ENCODE measurements at places on chromosomes 2 and 18. TPM values are rescaled to one million over a fixed set of nuclear protein-coding genes. Genes with fewer than 3 reads are reported as not detected.

DSG1 gene
- not detected for total RNA-seq

TACR1 gene
- total RNA-seq = 0.18 TPM

LYG1 gene
- total RNA-seq = 1.9 TPM

UGT1A5 gene
- not detected for total RNA-seq

DES gene
- total RNA-seq = 2,854 TPM

CNGA3 gene
- 0.40 TPM for total RNA-seq

SEMA4C gene
- 26.3 TPM for total RNA-seq

CPO gene
- 0.13 TPM for total RNA-seq

FAP gene
- 89.1 TPM for total RNA-seq

RIF1 gene
- total RNA-seq = 38.6 TPM

USP14 gene
- 26.0 TPM for total RNA-seq

DNA sequence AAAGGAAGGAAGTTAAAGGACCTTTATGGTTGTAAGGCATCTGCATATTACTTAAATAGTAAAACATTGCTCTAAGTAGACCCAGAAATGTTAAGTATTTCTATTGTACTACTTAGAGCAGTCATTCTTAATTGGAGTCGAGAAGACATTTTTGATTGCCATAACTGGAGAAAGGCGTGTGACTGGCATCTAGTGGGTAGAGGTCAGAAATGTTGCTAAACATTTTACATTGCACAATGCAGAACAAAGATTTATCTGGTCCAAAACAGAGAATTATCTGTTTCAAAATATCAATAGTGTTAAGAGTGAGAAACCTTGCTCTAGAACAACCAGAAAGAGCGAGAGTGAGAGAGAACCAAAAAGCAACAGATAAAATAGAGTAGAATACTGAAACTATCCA is 23.3 kb upstream of the ROCK1 start:
- DNase-seq = peak; percentile 8

GRCh38 chr2:237616734-237617586 is 10.4 kb upstream of the LRRFIP1 start:
- peak; percentile 93 for DNase-seq

DNA sequence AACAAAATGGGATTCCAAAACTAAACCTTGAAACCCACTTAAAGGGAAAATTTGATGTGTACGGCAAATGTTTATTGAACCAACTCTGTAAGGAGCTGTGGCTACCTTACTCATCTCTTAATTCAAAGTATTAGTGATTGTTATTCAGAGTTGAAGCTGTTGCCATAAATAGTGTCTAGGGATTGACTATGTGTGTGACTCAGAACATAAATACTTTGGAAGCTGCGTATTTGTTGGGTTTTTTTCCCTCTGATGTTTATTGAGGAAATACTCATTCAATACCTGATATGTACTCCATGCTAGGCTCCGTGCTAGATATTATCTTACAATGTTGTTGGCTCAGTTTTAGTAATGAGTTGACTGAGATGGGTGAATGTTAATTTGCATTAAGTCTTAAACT is 90.4 kb downstream of the PTRHD1 start:
- peak; percentile 54 for DNase-seq

- peak; percentile 31 for DNase-seq
Observed at GRCh38 chr2:238774071-238774470, 73.8 kb upstream of the TWIST2 start.

- no peak for DNase-seq
Observed at GRCh38 chr2:196900843-196901242, 25.7 kb downstream of the PGAP1 start.

DNA sequence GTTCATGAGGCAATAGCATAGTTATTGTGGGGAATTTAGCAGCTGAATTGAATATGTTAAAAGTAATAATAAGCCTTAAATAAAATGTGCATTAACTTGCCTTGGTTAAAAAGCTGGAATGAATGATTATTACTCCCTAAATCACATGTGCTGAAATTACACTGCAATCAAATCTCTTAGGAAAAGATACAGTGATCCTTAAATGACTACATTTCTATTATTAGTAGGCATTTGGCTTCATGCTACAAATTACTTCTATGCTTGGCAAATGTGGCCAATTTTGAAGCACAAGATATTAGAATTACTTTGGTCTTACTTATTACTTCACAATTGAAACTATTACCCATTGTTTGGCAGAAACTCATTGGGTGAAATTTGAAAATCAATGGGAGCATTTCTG is 5.4 kb downstream of the RND3 start:
- peak; percentile 42 for DNase-seq

GRCh38 chr2:53941749-53942148 is 29.0 kb downstream of the PSME4 start:
- DNase-seq = no peak

- DNase-seq = no peak
Observed at GRCh38 chr2:13252615-13253014, 535.9 kb downstream of the TRIB2 start.

GRCh38 chr2:68577183-68577582 is 66.2 kb upstream of the PROKR1 start:
- peak; percentile 16 for DNase-seq

- DNase-seq = no peak
Observed at GRCh38 chr2:239884051-239884405, 141.1 kb downstream of the NDUFA10 start.

GRCh38 chr18:76401498-76401897 is 93.5 kb downstream of the ZNF516 start:
- no peak for DNase-seq

- peak; percentile 64 for DNase-seq
Observed at GRCh38 chr2:145764631-145765030, 1244.7 kb upstream of the ZEB2 start.

- DNase-seq = peak; percentile 48
Observed at GRCh38 chr2:110858135-110858725, 125.9 kb downstream of the ACOXL start.

GRCh38 chr18:69032009-69032408 is 234.1 kb downstream of the CCDC102B start:
- peak; percentile 40 for DNase-seq

DNA sequence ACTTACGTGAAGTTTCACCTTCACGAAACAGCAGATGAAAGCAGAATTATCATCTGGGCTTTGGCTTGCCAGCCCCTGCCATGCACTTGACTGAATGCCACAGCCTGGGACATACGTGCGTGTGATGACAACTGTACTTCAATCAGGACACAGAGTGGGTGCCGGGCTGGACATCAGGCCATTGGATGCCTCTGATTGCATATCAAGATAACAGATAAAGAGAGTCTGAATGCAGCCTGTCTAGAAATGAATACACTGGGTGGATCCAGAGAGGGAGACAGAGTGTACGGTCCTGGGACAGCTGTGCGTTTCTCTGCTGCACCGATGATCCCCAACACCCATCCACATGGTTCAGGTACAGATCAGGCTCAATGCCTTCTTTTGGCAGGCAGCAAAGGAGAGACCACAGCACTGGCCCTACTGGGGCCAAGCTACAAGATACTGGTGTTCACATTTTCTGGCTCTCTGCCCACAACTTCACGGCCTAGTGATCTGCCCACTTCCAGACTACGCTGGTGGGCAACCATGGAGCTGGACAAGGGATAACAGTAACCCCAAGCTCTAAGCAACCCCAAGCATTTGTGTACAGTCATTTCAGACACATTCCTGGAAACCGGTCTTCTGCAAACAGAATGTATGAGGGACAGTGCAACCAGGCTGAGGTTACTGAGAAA is 35.6 kb downstream of the FBLN7 start:
- DNase-seq = no peak

DNA sequence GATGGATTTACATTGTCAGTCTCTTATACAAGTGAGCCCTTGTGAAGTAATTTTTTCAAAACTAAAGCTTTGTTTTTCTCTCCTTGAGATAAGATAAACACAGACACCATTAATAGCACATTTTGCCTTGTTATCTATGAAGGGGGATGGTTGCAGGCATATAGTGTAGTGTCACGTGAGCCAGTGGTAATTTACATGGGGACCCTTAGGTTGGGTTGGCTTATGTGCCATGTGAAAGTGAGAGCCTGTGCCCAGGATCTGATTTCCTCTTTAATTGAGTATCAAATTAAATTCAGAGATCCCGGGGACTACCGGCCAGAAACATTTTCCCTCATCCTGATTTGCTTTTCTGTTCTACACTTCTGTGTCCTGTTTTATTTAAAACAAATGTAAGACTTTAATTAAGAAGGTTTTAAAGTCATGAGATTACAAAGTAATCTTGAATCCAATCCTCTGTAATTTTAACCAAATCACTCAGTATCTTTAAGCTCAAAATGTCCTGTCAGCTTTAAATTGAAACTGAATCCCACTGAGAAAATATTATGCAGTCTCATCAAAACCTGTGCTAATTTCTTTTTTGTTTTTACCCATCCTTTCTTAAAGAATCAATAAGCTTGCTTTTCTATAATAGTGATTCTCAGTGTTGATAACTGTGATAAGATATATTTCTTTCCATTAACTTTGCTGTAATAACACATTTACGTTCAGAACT is 63.8 kb downstream of the PTPRM start:
- no peak for DNase-seq

DNA sequence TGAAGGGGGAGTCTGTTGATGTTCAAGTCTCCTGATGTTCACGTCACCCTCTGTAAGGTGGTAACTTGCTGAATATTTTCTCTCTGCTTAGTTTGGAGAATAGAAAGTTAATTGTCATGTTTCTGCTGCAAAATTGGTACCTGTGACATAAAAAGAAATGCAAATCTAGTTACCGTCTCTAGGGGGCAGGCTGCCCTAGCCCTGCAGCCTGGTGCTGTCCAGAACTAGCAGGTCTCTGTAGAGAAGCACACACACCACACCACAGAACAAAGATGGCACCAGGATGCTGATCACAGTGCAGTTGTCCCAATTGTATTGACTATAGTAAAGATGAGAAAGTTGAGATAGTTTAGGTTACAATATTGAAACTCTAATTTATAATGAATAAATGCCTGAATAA is 47.0 kb downstream of the SLC9A4 start:
- peak; percentile 17 for DNase-seq

DNA sequence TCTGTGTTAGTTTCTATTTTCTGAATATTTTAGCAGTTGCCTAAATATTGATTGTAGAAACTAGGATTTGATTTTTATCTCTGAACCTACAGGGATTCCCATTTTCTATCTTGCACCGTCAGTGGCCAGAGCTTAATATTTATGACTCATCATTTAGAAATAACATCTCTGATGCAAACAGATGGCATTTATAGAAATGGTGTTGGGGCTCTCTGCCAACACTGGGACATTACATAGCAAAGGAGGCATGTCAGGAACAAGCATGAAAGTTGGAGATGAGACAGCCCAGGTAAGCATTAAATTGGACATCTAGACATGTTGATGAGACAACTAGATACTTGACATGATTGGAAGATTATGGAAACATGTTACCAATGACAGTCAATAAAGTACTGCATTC is 165.3 kb upstream of the SYT4 start:
- DNase-seq = peak; percentile 6

DNA sequence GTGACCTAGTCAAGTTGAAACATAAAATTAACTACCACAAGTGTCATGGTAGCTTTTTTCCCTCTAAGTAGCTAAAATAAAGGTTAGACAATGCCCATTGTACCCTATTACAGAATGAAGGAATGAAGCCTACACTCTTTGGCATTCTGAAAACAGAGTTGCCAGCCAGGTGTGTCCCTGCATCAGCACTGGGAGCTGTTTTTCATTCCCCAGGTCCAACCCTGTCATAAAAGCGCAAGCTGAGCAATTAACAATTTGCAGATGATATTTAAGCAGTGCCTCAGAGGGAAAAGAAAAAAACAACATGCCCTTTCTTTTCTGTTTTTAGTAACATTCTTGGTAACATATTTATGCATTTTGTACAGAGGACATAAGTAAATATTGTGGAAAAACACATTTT is 46.8 kb upstream of the MGAT4A start:
- DNase-seq = no peak

GRCh38 chr2:33312355-33312754 is 164.1 kb upstream of the RASGRP3 start:
- peak; percentile 90 for DNase-seq

- no peak for DNase-seq
Observed at GRCh38 chr18:54662986-54663385, 71.9 kb downstream of the DYNAP start.

Data from muscle of leg (tissue), 16 donors.